Endothelial cell of coronary artery (primary cell): ENCODE measurements at places on chromosomes 4 and X. TPM values are rescaled to one million over a fixed set of nuclear protein-coding genes. Genes with fewer than 3 reads are reported as not detected.

DHX15 gene
- 153 and 159 TPM in 2 replicates for total RNA-seq

PTPN13 gene
- total RNA-seq, result 1.9 and 7.0 TPM in 2 replicates

YY2 gene
- 1.1 and 2.4 TPM in 2 replicates for total RNA-seq

BEX4 gene
- 13.4 and 16.5 TPM in 2 replicates for total RNA-seq

GUCY1A1 gene
- 0.27 and 0.56 TPM in 2 replicates for total RNA-seq
